Purkinje cell (primary cell): ENCODE measurements at places on chromosomes 3 and 15. TPM values are rescaled to one million over a fixed set of nuclear protein-coding genes. Genes with fewer than 3 reads are reported as not detected.

IGSF11 gene
- polyA plus RNA-seq = 0.27 and 3.6 TPM in 2 replicates

HESX1 gene
- 3.5 TPM in 1 of 2 replicates, not detected in the other for polyA plus RNA-seq

GABRR3 gene
- not detected in 2 replicates for polyA plus RNA-seq

FANCD2OS gene
- polyA plus RNA-seq = not detected in 2 replicates

SEMA3F gene
- polyA plus RNA-seq = 0.10 TPM in 1 of 2 replicates, not detected in the other

CERS3 gene
- 0.58 TPM in 1 of 2 replicates, not detected in the other for polyA plus RNA-seq
